ENCODE measurements at places on chromosomes 6 and 20.

- DNase-seq, result no peak
Measured at GRCh38 chr6:43742931-43743632, 26.9 kb upstream of the VEGFA start.

GRCh38 chr6:138673346-138674014 lies 100.1 kb upstream of the CCDC28A start:
- no peak for DNase-seq

DNA sequence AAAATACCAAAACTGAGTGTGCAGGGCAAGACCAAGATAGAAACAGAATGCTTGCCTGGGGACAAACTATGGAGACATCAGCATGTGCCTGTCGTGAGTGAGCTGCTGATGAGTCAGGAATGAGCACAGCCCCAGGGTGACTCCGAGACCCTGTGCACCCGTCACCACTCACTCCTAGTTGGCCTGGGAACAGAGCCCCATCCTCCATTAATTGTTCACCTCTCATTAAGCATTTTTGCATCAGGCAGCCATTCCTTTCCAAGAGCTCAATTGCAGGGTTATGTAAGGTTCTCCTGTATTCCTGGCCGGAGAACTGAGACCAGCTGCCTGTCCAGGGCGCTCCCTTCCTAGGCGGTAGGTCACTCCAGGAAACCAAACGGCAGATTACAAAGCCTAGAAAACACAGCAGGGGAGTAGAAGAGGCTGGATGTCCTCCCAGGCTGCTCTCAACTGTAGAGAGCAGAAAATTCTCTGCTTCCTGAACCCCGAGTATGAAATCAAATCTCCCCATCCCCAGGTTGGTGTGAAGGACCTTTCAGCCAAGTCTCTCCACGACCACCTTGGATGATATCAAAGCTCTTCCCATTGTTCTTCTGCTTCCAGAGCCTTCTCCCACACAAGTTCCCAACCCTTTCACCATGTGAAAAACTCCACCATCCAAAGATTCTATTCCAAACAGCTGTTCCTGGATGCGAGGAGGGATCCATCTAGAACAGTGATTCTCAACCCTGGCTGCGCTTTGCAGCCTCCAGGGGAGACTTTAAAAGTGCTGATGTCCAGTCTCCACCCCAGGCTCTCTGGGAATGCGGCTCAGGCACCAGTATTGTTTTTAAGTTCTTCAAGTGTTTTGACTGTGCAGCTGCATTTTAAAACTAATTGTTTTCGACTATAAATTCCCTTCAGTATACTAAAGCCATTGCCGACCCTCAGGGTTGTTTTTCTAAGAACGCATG lies 532.6 kb upstream of the JARID2 start:
- DNase-seq, result peak; percentile 78

DNA sequence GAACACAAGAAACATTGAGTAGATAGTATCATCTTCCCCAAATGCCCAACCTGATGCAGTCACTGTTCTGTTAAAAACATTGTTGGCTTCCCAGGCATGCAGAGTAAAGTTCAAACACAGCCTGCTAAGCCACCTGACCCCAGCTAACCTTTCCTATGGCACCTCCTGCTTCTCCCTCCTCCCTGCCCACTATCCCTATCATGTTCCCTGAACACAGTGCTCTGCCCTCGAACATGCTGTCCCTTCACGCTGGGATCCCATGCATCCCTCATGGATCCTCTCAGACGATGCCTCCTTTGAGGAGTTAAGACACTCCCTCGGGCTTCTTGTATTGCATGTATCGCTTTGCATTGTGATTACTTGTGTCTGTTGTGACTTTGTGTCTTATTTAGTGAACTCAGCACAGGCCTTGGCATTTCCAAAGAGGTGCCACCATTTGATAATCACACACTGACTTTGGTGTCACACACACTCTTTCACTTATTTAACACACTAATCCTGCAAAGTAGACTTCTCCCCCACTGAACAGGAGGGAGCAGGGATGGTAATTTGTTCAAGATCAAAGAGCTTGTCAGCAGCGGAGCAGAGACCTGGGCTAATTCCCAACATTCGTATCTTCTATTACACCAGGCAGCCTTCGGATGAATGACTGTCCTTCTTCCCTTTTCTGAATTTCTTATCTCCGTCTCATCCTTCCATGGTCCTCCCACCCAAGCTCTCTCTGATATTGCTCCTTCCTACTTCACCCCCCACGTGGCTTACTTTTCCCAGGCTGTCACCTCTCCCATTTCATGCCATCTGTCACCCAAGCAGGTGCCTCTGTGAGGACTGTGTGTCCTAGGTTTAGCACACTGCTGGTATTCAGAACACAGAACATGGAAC lies 28.3 kb upstream of the SMIM29 start:
- no peak for DNase-seq

GRCh38 chr6:2956930-2957685 lies 14.3 kb downstream of the SERPINB6 start:
- DNase-seq, result no peak
